K562 (cell line): ENCODE measurements at places on chromosomes 3 and 15. TPM values are rescaled to one million over a fixed set of nuclear protein-coding genes. Genes with fewer than 3 reads are reported as not detected.

GRCh38 chr3:119436977-119437376 is 26.4 kb downstream of the TMEM39A start:
- no peak overlapping the region for H3K4me3 ChIP-seq
- H3K27me3 ChIP-seq, result no peaks in the 10 kb centered on the region

DNA sequence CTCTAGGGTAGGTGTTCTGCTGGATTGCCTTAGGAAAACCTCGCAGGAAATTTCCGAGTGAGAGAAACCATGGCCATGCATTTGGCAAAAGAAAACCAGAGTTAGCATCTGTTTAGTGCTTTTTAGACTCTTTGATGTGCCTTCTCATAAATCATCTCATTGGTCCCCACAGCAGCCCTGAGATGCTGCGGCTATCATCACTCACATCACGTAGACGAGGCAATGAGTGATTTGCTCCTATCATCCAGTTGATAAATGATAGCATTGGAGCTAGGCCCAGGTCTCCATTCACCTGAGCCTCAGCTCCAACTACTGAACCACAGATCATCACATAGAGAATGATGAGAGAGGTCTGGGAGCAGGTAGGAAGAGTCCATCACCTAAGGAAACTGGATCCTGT is 111.1 kb downstream of the PDCD6IP start:
- no peak for DNase-seq
- peaks cover 33% of the 10 kb centered on the region for H3K4me1 ChIP-seq
- H3K27me3 ChIP-seq, result no peaks in the 10 kb centered on the region
- H3K4me3 ChIP-seq, result no peak overlapping the region
- H3K27ac ChIP-seq, result no peak overlapping the region
- H3K36me3 ChIP-seq, result no peaks in the 10 kb centered on the region

DNA sequence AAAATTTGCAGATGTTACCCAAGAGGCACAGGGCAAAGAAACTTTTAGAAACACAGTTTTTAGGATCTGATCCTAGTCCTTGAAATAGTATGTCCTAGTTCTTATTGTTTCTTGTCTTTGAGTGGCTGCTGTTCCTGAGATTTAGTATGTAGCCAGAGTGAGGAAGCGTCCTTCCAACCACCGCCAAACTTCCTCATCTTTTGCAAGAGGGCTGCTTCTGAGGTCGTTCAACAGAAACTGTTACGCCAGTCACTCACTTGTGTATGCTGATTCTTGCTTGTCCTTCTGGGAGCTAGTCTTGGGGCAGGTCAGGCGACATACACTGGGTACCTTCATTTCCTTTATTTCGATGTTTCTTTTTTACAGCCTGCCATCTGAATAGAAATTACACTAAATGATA is 577.3 kb upstream of the ZNF717 start:
- no peak overlapping the region for H3K27ac ChIP-seq
- no peaks in the 10 kb centered on the region for H3K4me1 ChIP-seq
- no peak overlapping the region for H3K4me3 ChIP-seq
- H3K36me3 ChIP-seq, result no peaks in the 10 kb centered on the region
- H3K27me3 ChIP-seq, result no peaks in the 10 kb centered on the region

B3GALNT1 gene
- total RNA-seq, result 1.8 and 2.0 TPM in 2 replicates

SIDT1 gene
- total RNA-seq, result 0.18 TPM in 1 of 2 replicates, not detected in the other

AP3B2 gene
- 0.18 TPM in 1 of 2 replicates, not detected in the other for total RNA-seq
